ENCODE measurements at places on chromosomes 12 and 14.
A peak's percentile ranks its signal among the peaks of the same experiment; 100 is the strongest.

DNA sequence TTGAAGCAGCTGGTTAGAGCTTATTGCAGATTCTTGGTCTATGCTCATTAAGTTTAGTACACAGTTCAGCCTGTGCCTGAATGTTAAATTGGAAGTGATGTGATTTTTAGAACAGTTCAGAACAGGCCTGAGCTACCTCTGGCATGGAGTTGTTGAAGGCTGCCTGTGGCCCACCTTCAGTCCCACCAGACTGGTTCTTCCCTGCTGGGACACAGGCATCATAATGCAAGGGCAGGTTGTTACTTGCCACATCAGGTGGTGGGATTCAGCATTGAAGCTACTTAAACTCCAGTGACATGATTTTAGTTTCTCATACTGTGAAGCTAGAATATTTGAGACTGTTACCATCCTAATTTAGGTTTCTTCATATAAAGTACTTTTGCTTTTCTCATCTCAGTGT is 49.4 kb downstream of the PROX2 start:
- DNase-seq = no peak

- no peak for DNase-seq
Observed at GRCh38 chr12:19075711-19076340, 53.7 kb upstream of the PLEKHA5 start.

DNA sequence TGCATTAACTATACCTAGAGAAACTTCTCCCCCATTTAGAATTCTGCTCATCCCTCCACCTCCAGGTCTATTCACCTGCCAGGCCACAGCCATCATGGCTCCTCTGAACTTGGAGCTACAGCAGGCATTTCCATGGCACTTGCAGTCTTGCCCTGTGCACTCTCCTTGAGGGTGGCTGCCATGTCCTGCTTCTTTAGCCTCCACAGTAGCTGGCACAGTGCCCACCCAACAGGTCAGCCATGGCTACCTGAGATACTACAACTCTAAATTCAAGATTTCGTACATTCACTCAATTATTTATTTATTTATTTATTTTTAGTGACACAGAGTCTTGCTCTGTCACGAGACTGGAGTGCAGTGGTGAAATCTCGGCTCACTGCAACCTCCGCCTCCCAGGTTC is 46.5 kb downstream of the GCH1 start:
- DNase-seq = no peak

GRCh38 chr14:52068615-52069306 is at the start of gene NID2:
TSS of gene NID2 (minus strand) at chr14:52069059. CDS start at chr14:52068994, 65 bp downstream.
- DNase-seq = peak; percentile 46

GRCh38 chr14:33573301-33573880 is 377.5 kb downstream of the EGLN3 start:
- no peak for DNase-seq

GRCh38 chr12:52127683-52128450 is 48.4 kb downstream of the SMIM41 start:
- no peak for DNase-seq

- no peak for DNase-seq
Observed at GRCh38 chr14:89845346-89845745, 109.2 kb downstream of the EFCAB11 start.

DNA sequence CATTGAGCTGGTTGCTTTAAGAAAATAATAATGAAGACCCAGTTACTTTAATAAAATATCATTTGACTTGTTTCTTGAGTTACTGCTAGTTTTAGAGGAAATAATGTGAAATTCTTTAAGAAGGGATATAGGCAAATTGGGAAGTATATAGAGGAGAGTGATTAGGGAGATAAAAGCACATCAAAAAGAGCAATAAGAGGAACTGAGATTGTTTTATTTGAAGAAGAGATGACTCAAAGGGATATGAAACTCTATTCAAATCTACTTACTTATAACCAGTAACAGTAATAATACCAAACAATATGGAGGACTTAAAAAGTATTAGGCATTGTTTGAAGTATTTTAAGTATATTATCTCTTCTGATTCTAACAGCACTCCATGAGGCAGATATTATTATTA is 37.1 kb downstream of the LRRK2 start:
- no peak for DNase-seq
